Fibroblast of the aortic adventitia (primary cell): ENCODE measurements at places on chromosomes 1 and 21. TPM values are rescaled to one million over a fixed set of nuclear protein-coding genes. Genes with fewer than 3 reads are reported as not detected.

The SLC16A4 gene
- total RNA-seq, result 36.8 and 71.9 TPM in 2 replicates

The DHX9 gene
- total RNA-seq, result 121 and 153 TPM in 2 replicates

The NCF2 gene
- 0.63 and 0.74 TPM in 2 replicates for total RNA-seq

The RHOC gene
- total RNA-seq, result 223 and 471 TPM in 2 replicates

The IGSF9 gene
- 2.0 TPM in 1 of 2 replicates, not detected in the other for total RNA-seq

The HRNR gene
- total RNA-seq, result not detected in 2 replicates

The CD5L gene
- total RNA-seq, result not detected in 2 replicates

The ZNF644 gene
- total RNA-seq, result 58.8 and 58.9 TPM in 2 replicates

The LEPR gene
- 6.3 and 6.9 TPM in 2 replicates for total RNA-seq

The LRRIQ3 gene
- 1.3 and 1.4 TPM in 2 replicates for total RNA-seq

The OR2T35 gene
- total RNA-seq, result not detected in 2 replicates

The MCOLN3 gene
- total RNA-seq, result 0.90 and 2.3 TPM in 2 replicates

The NTRK1 gene
- 0.09 TPM in 1 of 2 replicates, not detected in the other for total RNA-seq
